ENCODE measurements at places on chromosomes 3 and 15. TPM values are rescaled to one million over a fixed set of nuclear protein-coding genes. Genes with fewer than 3 reads are reported as not detected.

The VPS33B gene
- 15.0 TPM for total RNA-seq

The SCAANT1 gene
- not detected for total RNA-seq

The APOD gene
- 5.5 TPM for total RNA-seq

The SNRPA1 gene
- total RNA-seq, result 83.6 TPM

The GABRR3 gene
- total RNA-seq, result not detected

The OSTN gene
- 0.86 TPM for total RNA-seq

The SLCO2A1 gene
- 0.18 TPM for total RNA-seq

The ANKUB1 gene
- total RNA-seq, result not detected

The ZMAT3 gene
- total RNA-seq, result 16.4 TPM

The SAMD7 gene
- total RNA-seq, result not detected

The CCDC191 gene
- 0.86 TPM for total RNA-seq

The STRIT1 gene
- total RNA-seq, result not detected

The PTH1R gene
- total RNA-seq, result 1.6 TPM

The CYP11A1 gene
- 3.2 TPM for total RNA-seq

The TEX264 gene
- 64.9 TPM for total RNA-seq

The ZIC4 gene
- total RNA-seq, result not detected

The RTP2 gene
- not detected for total RNA-seq

The A4GNT gene
- total RNA-seq, result not detected

The CLDN11 gene
- 153 TPM for total RNA-seq

The ZFAND6 gene
- total RNA-seq, result 129 TPM

The ZNF860 gene
- 0.53 TPM for total RNA-seq

The PLCH1 gene
- total RNA-seq, result not detected

The LRRIQ4 gene
- not detected for total RNA-seq

The LINGO1 gene
- not detected for total RNA-seq

The GNAT1 gene
- total RNA-seq, result not detected

The CPN2 gene
- total RNA-seq, result not detected

The NSUN3 gene
- 6.2 TPM for total RNA-seq

The RASA2 gene
- 7.2 TPM for total RNA-seq

The P3H2 gene
- total RNA-seq, result 19.3 TPM

The PRTG gene
- 2.5 TPM for total RNA-seq

The CACNA1D gene
- not detected for total RNA-seq

The LOXL1 gene
- 43.4 TPM for total RNA-seq

The P4HTM gene
- total RNA-seq, result 45.3 TPM

The MAP1A gene
- 30.6 TPM for total RNA-seq

The CGGBP1 gene
- total RNA-seq, result 37.5 TPM

The C3orf62 gene
- total RNA-seq, result 0.71 TPM

The FBXO45 gene
- total RNA-seq, result 6.4 TPM

The ZDHHC23 gene
- not detected for total RNA-seq

The GPR62 gene
- not detected for total RNA-seq

The CEP19 gene
- 2.5 TPM for total RNA-seq

The TRIM59 gene
- 35.1 TPM for total RNA-seq

The STRA6 gene
- total RNA-seq, result 11.2 TPM

The WDR76 gene
- total RNA-seq, result 23.6 TPM

The TBC1D23 gene
- 100 TPM for total RNA-seq

The FBXW12 gene
- not detected for total RNA-seq

The SUCNR1 gene
- total RNA-seq, result not detected

The SKOR1 gene
- under 0.01 TPM for total RNA-seq

The PLSCR2 gene
- total RNA-seq, result 0.18 TPM

The SLC28A1 gene
- total RNA-seq, result not detected

The ELL3 gene
- 20.0 TPM for total RNA-seq

The CORO2B gene
- total RNA-seq, result 32.6 TPM

The HOMER2 gene
- not detected for total RNA-seq

The GRIP2 gene
- 0.35 TPM for total RNA-seq

The ASB7 gene
- total RNA-seq, result 7.8 TPM

The SLC12A8 gene
- 21.9 TPM for total RNA-seq

Data from myometrial cell (primary cell).